Effector CD4-positive, alpha-beta T cell (primary cell): ENCODE measurements at places on chromosomes 2 and 18.

DNA sequence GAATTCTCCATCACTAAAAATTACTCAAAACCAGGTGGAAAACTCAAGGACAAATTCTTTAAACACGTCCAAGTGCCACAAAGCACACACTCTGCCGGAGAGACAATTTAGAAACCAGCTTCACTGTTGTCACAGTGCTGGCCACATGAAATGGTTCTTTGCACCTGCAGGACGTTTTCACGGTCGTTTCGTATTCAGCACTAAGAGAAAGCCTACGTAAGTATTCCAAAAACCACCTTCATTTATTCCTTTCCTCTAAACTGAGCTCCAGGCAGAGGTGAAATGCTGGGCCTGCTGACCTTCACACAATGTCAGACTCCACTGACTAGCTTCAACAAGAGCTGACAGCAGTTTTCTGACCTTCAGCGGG, 680 bp downstream of the ATP5F1A start:
- DNase-seq = no peak

- no peak for DNase-seq
Measured at GRCh38 chr18:76643996-76644395, 149.0 kb upstream of the ZNF516 start.

GRCh38 chr2:215405722-215406581, 29.9 kb downstream of the FN1 start:
- DNase-seq = no peak

DNA sequence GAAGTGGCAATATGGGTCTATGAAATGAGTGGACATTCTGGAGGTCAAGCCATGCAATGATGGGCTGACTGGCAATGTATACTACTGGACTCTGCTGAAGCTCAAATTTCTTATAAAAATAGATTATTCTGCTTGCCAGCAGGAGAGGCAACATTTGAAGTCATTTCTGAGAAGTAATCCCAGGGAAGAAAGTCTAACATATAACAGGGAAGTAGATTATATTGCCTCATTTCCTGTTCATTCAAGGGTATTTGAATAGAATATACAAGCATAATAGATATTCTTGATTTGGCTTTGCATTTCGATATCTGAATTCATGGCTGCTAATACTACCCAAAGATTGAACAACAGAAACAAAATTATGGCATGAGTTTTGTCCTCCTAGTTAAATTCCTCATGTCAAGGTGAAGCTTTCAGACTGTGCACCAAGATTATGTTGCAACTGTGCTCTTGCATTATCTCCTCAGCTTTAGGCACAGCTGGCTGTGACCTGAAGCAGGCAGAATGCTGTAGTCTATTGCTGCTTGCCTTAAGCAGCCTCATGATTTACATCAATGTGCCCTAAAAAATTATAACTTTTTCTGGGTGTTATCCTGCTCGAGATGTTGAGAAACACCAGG, 13.3 kb upstream of the TMX3 start:
- no peak for DNase-seq

DNA sequence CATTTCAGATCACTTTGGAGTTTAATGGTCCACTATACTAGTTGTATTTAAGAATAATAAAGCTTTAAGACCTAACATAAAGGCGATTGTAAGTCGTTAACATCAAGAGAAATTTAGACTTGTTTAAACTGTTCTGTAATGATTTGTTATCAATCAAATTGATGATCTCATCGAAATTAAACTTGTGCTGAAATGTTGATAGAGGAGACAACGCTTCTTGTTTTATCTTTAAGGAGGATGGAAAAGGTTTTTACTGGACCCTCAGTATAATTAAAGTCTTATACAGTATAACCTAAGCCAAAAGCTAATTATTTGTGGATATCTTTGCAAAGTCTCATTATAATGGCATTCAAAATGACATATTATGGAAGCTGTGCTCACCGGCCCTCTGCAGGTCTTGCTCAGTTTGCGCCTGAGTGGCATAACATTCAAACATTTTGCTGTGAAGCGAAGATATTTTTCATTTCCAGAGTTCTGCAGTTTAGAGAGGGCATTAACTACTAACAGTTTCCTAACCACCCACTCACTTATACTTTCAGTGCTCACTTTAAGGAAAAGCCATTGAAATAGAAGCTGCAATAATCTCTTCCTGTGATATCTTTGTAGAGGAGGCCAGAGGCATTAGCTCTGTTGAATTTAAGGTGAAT, 1.4 kb upstream of the SERTAD2 start:
- peak; percentile 19 for DNase-seq

- DNase-seq = no peak
Measured at GRCh38 chr2:179850188-179850587, 11.2 kb downstream of the ZNF385B start.

DNA sequence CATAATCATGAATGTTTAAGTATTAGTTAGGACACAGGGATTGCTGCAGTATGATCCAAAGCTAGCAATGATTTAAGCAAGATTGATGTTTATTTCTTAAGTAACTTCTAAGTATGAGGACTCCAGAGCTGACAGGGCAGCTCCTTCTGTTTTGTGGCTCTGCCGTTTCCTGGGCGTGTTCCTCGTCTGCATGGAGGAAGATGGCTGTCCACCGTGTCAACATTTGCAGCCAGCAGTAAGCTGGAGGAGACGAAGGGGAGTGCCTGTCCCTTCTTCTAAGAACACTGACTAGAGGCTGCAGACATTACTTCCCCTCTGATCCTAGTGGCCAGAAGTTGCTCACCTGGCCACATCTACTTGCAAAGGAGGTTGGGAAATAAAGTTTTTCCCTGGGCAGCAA, 144.1 kb downstream of the MYO1B start:
- DNase-seq = no peak

GRCh38 chr2:119910566-119910965, 102.3 kb upstream of the EPB41L5 start:
- DNase-seq = no peak

DNA sequence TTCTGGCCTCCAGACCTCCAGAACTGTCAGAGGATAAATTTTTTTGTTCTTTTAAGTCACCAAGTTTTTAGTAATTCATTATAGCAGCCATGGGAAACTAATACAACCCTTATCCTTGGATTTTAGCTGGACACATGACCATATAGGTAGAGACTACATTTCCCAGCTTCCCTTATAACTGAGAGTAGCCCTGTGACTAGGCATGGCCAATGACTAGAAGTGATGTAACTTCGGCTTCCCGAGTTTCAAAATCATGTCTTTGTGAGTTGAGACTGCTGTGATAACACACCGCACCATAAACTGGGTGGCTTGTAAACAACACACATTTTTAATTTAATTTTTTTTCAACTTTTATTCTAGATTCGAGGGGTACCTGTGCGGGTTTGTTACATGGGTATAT, 134.0 kb upstream of the SERTAD2 start:
- DNase-seq = no peak
